Lower leg skin (tissue), 4 donors: ENCODE measurements at places on chromosomes 6 and 20. TPM values are rescaled to one million over a fixed set of nuclear protein-coding genes. Genes with fewer than 3 reads are reported as not detected.

Gene LIN28B
- not detected for total RNA-seq

DNA sequence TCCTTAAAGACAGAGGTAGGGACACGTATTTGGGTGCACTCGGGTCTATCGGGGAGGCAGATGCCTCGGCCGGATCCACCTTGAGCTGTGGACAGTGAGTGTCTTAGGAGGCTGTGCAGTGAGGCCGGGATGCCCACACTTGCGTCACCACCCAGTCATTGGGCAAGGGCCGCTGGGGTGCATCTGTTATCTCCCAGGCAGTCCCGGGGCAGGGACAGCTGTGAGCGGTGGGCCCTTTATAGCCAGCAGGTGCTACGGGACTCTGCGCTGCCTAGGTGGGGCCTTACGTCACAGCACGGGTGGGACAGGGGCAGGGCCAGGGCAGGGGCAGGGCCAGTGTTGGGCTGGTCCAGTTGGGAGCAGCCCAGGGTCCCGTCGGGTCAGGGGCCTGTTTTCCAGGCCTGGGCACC is 689 bp upstream of the COL20A1 start:
- no peak for DNase-seq

DNA sequence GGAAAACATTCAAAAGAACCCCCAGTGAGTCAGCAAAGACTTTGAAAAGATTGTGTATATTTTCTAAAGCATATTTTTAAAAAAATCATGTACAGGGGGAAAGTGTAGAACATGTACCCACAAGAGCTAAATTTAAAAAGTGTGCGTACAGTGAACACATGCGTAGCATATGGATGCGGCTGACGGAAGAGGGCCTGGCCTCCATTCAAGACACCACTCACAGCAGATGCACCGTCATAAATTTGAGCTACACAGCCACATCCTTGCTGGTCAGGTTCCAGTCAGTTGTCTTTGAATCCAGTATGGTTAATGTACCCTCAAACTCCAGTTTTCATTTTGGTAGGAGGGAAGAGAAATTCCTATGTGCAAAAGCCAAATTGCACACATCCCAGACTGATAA is 54.3 kb upstream of the SPACA1 start:
- DNase-seq: no peak

- no peak for DNase-seq
These were observed 669.6 kb upstream of the NRSN1 start for GRCh38 chr6:23456396-23456795.

GRCh38 chr6:138013959-138014358 is 93.3 kb downstream of the PERP start:
- no peak for DNase-seq
